ENCODE measurements at places on chromosomes 2 and 18.

GRCh38 chr2:17583166-17583565, 42.7 kb downstream of the VSNL1 start:
- no peak for DNase-seq

DNA sequence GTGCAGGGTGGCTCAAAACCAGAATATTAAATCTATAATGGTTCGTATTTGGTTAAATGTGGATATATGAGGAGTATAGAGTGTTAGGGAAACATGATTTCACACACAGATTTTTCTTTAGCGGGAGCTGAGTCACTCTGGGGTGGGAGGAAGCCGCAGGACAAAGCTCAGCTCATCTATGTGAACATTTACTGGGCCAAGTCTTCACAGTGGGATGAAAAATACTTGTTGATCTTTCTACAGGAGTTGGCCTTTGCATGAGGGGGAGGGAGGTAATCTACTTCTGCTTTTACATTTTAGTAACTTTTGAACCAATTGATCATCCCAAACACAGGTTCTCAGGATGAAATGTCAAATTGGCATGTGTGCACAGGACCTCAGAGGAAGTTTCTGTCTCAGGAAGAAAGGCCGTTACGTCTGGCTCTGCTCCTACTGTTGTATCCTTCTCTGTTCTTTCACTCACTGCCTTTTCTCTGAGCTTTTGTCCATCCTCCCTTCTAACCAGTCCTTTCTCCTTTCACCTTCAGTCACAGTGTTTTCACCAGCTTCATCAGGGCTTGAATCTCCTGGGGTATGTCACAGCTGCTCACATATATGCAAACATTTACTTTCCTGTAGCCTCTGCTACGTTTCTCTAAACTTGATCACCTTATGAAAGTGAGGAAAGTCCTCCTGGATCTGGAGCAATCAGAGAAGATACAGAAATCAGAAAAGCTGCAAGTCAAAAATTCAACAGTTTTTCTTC, 943.3 kb upstream of the FANCL start:
- no peak for DNase-seq

DNA sequence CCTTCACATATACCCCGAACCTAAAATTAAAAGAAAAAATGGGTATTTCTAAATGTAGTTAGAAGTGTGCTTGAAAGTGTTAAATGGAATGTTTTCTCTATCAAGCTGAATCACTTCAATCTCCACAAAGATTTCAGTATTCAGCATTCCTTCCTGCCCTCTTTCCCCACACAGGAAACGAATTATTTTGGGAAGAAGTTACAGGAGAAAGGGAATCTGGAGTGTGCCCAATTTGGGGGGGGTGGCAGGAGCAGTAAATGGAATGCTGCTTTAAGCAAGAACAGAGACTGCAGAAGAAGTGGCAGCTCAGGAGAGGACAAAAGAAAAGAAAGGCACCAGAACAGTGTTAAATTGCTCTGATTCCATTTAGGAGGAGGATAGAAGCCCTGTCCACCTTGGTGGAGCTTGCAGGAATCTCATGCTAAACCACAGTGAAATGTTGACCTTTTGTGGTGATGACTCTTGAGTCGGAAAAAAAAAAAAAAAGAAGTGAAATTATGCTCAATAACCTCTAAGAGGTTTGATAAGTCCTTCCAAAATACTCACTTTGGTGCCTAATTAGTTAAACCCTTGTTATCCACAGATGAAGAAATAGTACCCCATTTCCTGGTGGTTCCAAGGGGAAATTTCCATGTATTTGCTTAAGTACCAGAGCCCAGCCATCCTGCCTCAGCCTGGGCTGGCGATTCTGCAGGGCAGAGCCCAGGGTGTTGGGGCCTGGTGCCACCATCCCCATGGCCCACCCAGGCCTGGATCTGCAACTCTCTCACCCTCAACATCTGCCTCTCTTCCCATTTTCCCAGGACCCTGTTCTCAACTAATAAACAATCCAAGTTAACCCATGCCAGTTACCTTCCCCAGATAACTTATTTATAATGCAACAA, 56.5 kb downstream of the MYO5B start:
- no peak for DNase-seq

DNA sequence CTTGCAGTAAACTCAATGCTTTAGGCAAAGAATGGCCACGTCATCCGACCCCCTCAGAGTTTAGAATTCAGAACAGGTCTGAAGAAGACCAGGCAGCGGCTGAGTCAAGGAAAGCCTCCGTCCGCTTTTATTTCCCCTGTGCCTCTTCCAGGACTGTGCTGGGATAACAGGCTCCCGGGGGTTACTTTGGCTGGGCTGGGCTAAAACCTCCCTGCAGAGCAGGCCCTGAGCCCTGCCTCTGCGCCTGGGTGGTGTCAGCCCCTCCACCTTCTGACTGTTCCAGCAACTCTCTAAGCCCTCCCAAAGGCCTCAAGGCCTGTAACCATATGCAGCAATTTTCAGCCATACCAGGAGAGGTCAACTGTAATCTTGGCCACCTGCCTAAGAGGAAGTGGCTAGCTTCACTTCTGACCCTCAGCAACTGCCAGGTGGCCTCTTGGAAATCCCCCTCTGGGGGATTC, 166.5 kb downstream of the RPIA start:
- DNase-seq: no peak

DNA sequence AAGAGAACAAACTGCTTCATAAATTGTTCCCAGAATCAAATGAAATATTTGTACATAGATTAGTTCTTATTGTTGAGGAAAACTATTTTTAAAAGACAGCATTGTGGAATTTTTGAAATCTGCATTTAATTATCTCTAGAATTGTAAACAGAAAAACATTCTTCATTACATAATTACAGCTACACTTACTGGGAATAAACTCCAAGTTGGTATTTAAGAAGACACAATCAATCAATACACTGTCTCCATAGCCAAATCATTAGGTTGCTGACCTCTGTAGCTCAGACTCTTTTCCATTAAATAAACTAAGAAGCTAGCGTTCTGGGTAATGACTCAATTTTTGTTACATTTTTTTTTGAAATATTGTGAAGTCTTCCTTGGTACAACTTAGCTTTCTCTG, 70.2 kb upstream of the PIEZO2 start:
- no peak for DNase-seq

- DNase-seq: no peak
Measured at GRCh38 chr2:100954044-100954420, 48.1 kb upstream of the RPL31 start.

DNA sequence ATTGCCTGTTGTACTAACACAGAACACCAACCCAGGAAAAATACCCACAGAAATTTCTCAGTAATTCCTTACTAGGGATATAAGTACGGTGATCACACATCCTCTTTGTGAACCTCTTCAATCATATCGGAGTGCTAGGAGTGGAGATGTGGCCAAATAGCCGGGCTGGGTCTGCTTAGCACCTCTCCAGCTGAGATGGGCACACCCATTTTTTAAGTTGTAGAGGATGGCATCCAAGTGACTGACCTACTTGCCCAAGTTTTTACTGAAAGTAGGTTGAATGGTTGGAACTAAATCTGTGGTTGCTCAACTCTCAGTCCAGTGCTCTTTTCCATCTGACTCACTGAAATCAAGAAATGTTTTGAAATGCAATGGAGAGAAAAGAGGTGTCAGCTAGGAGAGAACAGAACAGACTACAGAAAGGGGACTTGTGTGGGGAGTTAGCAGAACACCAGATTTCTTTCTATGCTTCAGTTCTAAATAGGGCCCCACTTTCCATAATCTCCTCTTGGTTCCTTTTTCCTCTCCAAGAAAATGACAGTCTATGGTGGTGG, 68.7 kb upstream of the FSHR start:
- no peak for DNase-seq

- no peak for DNase-seq
Measured at GRCh38 chr2:118711603-118712002, 135.8 kb downstream of the EN1 start.

DNA sequence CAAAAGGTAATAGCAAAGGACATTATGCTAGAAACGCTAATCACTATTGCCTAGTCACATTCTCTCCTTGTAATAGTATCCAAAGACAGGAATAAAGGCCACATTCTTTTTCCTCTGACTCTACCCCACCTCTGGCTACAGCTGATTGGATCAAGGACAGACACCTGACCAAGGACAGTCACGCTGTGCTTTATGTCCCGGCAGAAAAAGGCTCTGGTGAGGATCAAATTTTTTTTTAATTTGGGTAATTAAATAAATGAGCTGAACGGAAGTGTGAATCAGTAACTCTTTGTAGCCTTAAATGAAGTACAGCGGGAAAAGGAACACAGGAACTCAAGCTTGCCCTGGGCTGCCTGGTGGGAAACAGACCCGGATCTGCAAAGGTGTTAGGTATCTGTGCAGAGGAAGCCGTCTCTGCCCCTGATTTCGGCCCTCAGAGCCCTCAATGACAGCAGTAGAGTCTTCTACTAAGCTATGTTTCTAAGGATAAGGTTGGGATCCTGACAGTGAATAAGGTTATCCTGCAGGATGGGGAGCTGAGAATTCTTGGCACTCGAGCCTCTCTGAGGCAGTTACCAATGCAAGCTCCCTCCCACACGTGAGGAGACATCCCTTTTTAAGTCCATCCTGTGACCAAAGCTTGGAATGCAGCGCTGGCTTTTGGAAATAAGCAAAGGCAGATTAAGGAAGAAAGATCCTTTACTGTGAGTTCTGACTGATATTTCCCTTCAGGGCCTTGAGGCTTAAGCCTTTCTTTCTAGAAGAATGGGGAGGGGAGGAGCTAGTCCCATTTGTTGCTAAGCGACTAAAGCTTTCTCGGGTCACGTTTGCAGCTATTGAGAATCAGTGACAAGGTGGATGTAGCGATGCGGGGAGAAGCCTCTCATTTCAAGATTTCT, 37.8 kb upstream of the IKZF2 start:
- no peak for DNase-seq

- no peak for DNase-seq
Measured at GRCh38 chr18:24126155-24126961, 12.5 kb upstream of the CABYR start.

DNA sequence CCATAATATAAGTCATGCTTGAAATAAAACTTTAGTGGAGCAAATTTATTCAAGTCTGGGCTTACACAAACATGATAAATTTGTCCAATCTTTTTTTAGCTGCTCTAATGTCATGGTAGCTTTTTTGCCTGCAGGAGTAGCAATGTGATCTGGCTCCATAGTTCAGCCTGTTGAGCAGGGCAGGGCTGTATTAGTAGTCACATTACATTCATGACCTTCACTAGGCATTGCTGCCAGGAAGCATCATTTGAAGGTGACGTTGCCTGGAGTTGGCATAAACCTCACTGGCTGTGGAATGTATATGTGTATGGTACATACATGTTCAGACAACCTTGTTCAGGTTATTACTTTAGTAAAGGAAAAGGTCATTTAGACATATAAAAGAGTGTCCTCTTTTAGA, 76.6 kb downstream of the CCDC85A start:
- no peak for DNase-seq

- DNase-seq: no peak
Measured at GRCh38 chr2:8089596-8089995, 592.3 kb upstream of the ID2 start.

GRCh38 chr2:96354492-96354891, 18.9 kb downstream of the NCAPH start:
- no peak for DNase-seq

DNA sequence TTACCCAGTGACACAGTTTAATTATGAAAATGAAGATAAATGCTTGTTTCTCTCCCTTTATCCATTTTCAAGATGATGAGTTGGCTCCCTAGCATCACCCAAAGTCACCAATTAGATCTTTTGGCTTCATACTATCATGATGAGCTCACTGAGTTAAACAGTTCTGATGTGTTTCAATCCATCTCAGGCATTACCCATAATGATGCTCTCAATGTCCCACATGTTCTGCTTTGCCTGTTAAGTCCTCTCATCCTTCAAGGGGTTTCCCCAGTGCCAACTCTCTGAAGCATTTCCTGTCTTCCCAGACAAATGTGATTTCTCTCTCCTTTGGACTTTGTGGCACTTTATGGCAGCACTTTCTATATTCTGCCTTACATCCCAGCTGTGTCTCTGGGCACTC, 92.6 kb downstream of the EPB41L3 start:
- no peak for DNase-seq

Measured in stimulated activated CD4-positive, alpha-beta T cell treated with anti-CD3 and anti-CD28 coated beads, Interleukin-4, amount 100 ng/mL, for 1 hour (primary cell).